ENCODE measurements at places on chromosomes 3 and 15.
A peak's percentile ranks its signal among the peaks of the same experiment; 100 is the strongest.

- DNase-seq, result no peak
Observed at GRCh38 chr15:63287109-63287508, 9.7 kb downstream of the APH1B start.

DNA sequence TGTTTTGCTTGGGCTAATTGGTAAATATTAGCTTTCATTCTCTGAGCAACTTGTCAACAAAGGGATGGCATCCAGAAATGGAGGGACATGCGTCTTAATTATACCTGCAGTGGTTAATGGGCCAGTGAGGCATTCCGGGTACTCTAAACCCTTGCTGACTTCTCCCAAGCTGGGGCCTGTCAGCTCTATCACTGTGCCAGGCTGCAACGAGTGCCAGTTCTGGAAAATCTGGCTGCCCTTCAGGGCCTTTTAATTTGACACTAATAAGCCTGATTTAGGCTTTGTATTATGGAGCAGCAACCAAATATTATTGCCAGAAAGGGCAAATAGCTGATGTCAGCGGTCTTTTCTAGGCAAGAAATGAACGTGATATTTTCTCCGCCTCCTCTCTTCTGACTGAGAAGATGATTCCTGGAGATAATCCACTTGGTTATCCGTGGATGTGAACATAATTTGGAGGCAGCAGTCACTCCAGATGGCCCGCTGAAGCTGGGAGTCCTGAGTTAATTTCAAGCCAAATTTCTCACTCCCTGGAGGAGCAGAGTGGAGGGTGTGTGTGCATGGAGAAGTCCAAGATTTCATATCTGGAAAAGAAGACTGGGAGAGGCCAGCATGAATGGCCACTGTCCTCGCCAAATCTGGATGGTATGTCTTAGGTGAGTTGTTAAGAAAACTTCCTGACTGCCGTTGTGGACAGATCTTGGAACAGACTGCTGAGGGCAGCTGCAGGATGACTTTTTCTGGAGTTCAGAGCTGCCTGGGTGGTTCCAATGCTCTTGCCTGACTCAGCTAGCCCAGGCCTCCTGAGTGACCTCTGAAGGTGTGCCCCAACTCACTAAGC is 44.4 kb upstream of the PSMD6 start:
- no peak for DNase-seq

DNA sequence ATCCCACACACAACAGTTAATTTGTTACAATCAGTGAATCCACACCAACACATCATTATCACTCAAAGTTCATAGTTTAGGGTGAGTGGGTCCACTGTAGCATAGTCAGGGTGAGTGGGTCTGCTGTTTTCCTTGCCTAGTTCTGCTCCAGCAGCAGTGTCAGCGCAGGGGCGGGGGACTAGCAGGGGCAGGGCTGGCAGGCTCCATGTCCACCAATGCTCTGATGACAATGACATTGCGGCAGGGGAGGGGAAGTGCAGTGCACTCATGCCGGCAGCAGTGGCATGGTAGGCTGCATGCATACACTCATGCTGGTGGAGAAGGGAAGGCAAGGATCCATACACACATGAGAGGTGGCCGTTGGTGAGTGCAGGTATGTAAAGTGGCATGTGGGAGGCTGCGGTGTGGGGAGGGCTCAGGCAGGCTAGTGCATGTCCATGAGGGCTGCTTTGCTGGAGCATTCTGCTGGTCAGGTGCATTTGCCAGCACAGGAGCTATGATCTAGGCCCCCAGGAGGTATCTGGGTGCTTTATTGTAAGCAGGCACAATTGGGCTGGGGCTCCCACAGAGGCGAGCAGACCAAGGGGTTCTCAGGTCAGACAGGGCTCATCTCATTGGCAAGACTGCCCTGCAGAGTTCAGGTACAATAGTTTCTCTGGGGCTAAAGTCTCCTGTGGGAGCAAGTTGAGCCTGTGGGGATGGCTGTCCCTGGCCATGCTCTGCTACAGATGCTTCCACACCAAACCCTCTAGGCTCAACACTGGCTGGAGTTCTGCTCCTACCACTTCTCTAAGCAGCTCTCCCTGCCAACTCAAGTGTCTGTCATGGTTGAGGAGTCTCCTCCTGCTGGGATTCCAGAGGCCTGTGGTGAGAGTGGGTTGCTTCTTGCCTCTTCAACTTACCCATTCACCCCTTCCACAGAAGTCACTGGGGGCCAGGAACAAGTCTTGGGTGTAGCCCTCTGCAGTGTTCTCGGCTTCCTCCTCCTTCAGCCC is 81.3 kb downstream of the KCNAB1 start:
- no peak for DNase-seq

DNA sequence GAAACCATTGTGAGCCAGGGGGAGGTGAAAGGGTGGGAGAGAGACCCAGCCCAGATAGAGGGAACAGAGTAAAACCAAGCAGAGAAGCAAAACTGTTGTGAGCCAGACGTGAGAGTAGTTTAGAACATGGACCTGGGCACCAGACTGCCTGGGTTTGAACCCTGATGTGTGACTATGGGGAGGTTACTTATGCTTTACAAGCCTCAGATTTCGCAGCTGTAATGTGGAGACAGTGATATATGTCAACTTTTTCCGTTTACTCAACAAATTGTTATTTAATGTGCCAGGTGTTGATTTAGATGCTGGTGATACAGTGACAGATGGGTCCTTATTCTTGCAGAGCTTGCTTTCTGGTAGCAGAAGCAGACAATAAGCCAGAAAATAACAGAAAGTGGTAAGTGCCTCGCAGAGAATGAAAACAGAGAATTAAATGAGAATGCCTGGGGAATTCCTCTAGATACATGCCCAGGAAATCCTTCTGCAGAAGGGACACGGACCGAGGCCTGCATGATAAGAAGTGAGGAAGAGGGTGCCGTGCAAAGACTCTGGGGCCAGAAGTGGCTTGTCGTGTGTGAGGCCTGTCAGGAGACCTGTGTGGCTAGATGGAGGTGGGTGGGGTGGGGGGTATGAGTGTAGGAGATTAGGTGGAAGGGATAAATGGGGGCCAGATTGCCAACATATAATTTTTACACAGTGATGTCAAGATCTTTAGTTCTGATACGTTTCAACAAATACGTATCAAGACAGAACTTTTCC is 15.0 kb downstream of the KAT2B start:
- DNase-seq, result no peak

GRCh38 chr3:87076946-87077345 is 86.0 kb upstream of the VGLL3 start:
- DNase-seq, result no peak

DNA sequence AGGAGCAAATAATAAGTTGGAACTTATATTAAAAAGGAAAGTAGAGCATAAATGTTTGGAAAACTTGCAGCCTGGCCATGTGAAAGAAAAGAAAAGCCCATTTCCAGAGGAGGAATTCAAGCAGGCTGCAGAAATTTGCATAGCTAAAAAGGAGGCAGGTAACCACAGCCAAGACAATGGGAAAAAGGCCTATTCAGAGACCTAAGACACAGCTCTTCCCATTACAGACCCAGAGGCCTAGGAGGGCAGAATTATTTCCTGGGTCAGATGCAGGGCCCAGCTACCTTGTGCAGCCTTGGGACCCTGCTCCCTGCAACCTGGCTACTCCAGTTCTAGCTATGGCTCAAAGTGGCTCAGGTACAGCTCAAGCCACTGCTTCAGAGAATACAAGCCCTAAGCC is 234.6 kb upstream of the BCHE start:
- DNase-seq, result no peak

DNA sequence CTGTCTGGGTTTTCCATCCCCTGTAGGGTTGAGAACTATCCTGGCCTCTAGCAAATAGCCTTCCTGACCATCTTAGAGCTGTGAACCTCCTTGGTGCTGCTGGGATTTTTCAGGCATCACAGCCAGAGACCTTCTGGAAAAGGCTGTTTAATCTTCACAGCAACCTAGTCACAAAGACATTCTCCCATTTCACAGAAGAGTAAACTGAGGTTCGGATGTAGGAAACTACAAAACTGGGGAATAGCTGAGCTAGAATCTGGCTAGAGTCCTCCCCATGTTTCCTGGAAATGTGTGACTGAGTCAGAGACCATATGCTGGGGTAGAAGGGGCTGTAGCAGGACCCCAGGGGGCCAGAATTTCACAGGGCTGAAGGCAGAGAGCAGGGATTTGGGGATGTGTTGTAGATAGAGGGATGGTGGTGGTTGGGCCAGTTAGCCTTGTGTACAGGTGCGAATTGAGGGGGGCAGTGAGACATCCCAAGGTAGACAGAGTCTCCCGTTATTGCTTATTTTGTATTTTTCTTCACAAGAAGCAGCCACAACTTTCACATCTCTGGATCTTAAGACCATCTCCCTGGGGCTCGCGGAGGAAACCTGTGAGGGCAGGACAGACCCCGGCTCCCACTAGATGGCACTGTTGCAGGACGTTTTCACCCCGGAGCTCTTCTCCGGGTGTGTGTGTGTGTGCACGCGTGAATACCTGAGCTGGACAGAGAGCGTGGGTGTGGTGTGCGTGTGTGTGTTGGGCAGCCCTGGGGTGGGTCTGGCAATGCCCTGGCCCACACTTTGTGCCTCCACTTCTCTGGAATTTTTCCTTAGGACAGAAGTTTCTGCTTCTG is 66.9 kb upstream of the PRR23C start:
- DNase-seq, result peak; percentile 68

Data from liver (tissue), 10 donors.